ENCODE measurements at places on chromosomes 13 and 19.

GRCh38 chr19:5335593-5335992, 5.0 kb downstream of the PTPRS start:
- no peak for DNase-seq

DNA sequence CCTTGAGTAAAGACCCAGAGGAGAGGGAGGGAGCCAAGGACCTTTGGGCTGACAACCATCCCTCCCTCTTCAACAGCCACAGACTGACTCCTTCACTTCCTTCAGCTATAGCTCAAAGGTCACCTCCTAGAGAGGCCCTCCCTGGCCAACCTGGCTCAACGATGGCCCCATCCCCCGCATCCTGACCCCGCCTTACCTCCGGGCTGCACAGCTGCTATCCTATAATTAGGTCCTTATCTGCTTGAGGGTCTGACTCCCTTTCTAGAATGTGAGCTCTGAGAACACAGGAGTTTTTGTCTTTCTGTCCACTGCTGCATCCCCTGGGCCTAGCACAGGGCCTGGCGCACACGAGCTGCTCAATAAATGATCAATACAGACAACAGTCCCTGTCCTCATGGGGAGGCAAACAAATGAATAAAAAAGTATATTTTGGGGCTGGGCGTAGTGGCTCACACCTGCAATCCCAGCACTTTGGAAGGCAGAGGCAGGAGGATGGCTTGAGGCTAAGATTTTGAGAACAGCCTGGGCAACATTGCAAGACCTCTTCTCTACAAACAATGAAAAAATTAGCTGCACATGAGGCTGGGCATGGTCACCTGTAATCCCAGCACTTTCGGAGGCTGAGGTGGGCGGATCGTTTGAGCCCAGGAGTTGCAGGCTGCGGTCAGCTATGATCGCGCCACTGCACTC, 6.6 kb upstream of the LGALS4 start:
- peak; percentile 93 for DNase-seq

DNA sequence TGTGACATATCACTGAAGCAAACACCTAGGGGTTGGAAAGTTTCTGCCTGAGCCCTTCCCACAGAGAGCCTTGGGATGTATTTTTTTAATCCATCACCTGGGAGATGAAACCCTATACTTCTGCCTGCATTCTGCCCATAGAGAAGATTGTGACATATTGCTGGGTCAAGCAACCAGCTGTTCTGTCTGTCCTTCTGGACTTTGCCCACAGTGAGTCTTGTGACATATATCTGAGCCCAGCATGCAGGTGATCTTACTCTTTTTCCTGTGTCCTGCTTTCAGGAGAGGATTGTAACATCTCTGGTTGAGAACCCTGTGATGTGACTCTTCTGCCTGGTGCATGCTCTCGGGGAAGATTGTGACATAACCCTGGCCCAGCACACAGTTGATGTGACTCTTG, 24.9 kb upstream of the ZNF681 start:
- no peak for DNase-seq

DNA sequence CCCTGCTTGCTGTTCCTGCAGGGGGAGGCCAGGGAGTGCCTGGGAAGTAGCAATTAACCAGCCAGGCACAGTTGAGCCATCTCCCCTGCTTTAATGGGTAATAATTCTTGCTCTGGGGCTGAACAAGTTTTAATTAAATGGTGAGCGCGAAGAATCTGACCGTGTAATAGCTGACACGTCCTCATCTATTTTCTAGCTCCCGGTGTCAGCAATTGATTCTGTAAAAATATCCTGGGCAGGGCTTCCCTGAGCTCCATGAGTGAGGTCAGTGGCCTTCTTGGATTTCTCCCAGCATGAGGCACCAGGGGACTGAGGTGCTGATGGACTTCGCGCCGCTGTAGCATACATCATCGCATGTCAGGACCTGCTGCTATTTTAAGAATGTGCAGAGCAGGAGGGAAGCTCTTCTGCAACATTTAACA, 26.9 kb downstream of the SIPA1L3 start:
- no peak for DNase-seq

DNA sequence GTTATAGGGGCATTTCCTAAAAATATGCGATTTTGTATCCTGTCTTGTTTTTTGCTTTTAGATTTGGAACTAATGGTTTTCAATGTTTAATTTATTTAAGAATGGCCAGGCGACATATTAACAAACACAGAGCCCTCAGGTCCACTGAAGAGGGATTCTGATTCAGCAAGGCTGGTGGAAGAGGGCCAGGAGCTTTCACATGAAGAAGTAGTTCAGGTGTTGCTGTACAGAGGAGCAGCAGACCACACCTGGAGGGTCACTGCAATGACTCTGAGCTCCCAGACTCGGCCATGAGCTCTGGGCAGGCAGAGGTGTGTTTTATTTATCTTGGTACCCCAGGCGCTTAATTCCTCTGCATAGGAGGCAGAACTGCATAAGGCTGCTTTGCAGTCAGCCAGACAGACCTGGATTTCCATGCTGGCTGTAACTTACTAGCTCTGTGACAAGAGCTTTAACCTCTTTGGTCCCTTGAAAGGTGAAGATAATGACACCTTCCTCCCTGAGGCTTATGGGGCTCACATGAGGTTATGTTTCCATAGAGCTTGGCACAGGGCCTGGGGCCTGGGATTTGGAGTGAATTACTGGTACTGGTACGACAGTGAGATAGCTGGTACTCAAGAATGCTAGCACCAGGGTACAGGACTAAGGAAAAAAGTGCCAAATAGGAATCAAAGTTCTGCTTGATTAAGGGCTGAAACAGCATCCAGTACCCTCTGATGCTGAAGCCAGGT, 184.7 kb downstream of the OXGR1 start:
- DNase-seq: no peak

GRCh38 chr13:27772651-27773425, 19.4 kb upstream of the GSX1 start:
- DNase-seq: no peak

DNA sequence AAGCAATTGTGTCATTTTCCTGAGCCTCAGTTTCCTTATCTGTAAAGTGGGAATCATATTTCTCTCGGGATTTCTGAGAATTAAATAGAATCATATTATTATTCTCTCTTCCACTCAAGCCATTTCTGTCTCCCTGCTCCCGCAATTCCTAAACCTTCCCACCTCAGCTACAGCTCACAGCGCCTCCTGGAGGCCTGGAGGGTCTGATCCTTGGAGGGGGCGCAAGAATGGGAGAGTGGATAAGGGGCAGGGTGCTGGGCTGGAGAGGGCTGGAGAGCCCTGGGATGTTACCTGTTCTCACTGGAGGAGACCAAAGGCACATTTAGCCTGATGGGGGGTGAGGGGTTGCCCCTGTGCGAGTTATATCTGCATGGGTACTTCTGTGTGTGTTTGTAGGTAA, 31.1 kb upstream of the CYP2S1 start:
- peak; percentile 52 for DNase-seq
